ENCODE measurements at places on chromosomes 13 and 19.

DNA sequence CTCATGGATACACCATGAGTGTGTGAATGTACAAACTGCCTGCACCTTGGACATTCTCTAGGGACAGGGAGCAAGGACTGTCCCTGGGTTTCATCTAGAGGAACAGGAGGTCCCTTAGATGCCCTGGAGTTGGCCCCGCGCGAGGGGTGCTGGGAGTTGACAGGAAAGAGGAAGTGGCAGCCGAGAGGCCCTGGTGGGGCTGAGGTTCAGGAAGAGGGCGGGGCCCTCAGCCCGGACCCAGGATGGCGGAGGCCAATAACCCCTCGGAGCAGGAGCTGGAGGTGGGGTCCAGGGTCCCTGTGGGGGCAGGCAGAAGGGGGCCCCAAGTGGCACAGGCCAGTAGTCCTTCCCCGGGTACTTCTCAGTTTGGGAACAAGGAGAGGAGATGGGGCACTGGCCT, 6.9 kb downstream of the PKN1 start:
- DNase-seq, result peak; percentile 71

DNA sequence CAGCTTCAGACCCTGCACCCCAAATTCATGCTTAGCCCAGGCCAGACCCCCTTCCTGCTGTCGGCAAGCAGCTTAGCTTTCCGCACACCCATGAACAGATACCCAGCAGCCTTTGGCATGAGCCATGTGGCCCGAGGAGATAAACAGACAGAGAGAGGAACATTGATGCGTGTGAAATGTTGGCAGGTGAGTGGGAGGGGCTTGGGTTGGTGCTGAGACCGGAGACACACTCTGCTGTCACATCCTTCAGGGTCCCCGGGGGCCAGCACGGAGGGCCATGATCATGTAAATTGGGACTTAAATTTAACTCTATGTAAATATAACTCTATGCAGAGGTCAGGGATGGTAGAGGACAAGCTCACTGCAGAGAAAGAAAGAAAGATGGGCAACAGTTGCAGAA, 1.5 kb downstream of the CD22 start:
- no peak for DNase-seq

GRCh38 chr13:97746649-97747048, 206.8 kb upstream of the IPO5 start:
- DNase-seq, result no peak

DNA sequence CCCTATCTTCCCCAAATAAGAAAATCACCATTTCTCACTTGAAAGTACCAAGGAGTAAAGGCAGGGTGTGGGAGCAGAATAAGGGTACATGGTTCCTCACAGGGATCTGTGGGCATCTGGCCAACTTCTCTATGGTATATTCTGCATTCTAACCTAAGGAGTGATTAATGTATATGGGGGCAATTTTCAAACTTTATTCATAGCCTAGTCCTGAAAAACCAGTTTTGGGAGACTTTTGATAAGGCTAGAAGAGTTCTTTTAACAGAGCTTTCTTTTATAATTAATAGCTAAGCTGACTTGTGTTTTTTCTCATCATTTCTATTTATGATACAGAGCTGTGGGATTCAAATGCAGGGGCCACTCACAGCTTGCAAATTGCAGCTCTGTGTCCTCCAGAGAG, 852 bp downstream of the SCEL start:
- no peak for DNase-seq

- no peak for DNase-seq
These were observed 7.9 kb upstream of the DPF1 start for GRCh38 chr19:38231918-38232317.
